ENCODE measurements at places on chromosomes 7 and 10.

GRCh38 chr10:31154996-31155395, 123.3 kb upstream of the ZNF438 start:
- no peak for DNase-seq

DNA sequence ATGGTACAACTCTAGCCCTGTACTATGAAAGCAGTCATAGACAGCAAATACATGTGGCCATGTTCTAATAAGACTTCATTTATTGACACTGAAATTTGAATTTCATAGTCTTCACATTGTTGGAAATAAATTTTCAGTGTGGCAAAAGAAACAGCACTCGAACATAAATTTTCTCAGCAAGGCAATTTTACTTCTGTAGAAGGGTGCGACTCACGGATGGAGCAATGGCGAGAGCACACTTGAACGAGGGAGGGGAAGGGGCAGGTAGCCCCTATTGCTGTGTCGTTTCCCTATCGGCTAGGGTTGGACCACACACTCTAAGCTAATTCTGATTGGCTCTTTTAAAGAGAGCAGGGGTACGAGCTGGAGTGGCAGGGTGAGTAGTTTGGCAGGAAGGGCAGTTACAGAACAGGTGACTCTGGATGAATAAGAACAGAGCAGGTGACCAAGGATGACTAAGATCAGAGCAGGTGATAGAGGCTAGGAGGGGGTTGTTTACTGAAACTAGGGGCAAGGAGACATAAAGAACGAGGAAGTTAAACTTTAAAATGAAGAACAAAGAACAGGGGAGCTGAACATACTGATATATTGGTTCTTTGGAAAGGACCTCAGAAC, 52.0 kb downstream of the LRRC4 start:
- no peak for DNase-seq

DNA sequence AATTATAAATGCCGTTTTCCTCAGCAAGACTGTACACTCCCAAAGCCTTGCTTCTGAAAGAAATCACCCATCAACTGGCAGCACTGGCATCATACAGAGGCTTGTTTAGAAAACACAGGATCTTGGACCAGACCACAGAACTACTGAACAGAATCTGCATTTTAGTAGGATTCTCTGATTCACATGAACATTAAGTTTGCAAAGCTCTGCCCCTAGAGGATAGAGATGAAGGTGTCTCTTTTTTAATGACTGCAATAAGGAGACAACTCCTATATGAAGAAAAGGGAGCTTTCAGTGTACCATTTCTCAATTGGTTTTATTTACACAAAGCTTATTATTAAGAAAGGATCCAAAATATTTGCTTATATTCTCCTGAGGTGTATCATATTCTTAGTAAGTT, 172.7 kb downstream of the AGMO start:
- no peak for DNase-seq

DNA sequence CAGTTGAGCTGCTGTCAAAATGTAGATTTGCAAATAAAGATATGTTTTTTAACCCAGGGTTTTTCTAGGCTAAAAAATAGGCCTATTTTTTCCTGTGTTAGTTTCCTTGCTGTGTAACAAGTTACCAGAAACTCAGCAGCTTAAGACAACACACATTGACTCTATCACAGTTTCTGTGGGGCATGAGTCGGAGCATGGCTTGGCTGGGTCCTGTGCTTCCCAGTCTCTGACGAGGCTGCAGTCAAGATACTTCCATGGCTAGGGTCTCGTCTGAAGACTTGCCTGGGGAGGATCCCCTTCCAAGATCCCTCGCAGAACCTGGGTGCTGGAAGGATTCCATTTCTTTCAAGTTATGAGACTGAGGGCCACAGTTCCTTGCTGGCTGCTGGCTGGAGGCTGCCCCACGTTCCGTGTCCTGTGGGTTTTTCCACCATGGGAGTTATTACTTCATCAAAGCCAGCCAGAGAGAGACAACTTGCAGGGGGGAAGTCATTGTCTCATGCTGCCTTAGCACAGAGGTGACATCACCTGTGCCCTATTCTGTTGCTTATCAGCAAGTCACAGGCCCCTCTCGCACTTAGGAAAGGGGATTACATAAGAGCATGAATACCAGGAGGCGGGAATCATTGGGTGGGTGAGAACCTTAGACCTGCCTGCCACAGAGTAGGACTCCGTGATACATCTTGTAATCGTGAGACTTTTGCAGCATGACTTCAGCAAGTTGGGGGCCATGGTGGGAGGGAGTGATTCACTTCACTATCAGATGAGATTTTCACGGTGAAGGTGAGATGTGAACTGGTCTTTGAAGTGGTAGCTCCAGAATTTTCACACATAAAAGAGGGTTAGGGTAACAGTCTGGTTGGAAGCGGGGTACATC, 77.9 kb downstream of the CCNY start:
- no peak for DNase-seq

DNA sequence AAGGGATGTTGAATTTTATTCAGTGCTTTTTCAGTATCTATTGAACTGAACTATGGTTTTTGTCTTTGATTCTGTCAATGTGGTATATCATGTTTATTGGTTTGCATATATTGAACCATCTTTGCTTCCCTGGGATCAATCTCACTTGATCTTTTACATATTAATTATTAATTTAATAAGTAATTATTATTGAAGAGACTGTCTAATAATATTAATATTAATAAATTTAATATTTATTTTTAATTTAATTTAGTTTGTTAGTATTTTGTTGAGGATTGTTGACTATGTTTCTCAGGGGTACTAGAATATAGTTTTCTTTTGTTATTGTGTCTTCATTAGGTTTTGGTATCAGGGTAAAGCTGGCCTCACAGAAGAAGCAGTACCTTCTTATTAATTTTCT, 26.5 kb upstream of the TRA2A start:
- DNase-seq: no peak

DNA sequence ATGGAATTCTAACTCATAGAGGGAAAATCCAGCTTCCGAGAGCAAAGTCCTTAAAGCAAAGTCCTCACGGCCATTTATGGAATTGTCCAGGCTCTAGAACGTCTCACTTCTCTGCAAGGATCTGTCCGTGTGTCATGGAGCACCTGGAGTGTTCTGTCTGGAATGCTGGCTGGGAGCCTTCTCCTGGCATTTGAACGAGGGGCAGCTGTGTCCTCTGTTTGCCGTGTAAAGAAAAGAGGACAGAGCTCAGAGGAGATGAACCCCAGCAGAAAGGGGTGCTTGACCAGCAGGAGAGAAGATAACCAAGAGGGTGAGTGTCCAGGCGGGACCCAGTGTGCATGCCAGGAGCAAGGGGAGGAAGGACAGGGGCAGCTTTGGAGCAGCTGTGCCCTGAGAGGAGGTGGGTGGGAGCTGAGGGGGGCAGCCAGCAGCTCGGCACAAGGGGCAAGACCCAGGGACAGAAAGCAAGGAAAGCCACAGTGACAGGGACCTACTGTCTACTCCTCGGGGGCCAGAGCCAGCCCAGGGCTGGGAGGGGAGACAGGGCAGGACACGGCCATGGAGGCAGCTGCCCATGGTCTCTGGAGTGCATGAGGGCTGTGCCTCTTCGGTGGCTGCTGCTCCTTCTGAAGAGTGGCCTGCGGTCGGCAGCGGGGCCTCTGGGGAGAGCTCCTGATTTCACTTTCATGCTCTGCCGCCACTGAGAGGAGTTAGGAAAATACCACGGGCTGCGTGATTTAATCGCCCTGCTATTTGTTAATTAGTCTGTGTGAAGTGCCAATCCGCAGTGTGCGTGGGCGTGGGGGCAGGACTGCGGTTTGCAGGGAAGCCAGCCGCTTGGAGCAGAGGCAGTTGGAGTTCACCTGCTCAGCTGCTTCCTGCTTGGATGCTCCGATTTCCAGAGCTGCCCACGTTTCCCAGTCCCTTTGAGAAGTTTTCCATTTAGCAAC, 149.3 kb upstream of the SHH start:
- peak; percentile 46 for DNase-seq

- DNase-seq: no peak
These were observed 83.7 kb downstream of the RBM33 start for GRCh38 chr7:155728116-155728515.

DNA sequence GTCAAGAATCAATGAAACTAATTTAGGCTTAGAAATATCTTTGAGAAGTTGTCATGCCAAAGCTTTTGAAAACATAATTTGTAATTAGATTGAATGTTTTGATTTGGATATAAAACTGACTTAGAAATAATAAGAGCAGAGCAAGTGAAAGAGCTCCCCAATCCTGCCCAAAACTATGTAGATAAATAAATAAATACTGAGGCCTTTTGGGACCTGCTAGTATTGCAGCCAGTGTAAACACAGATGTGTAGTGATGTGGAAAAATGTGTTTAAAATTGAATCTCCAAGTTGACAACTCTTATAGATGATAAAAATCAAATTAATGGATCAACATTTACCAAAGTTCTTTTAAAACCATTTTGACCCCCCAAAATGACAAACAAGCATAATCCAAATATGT, 896.1 kb downstream of the CNTNAP2 start:
- no peak for DNase-seq

GRCh38 chr7:93551063-93551895, 23.2 kb downstream of the CALCR start:
- DNase-seq: no peak

GRCh38 chr10:62259456-62259855, 9.2 kb downstream of the RTKN2 start:
- no peak for DNase-seq
